Choroid plexus epithelial cell (primary cell): ENCODE measurements at places on chromosomes 1 and 21.

GRCh38 chr21:17925899-17926298, 106.7 kb upstream of the C21orf91 start:
- peak; percentile 68 for DNase-seq

DNA sequence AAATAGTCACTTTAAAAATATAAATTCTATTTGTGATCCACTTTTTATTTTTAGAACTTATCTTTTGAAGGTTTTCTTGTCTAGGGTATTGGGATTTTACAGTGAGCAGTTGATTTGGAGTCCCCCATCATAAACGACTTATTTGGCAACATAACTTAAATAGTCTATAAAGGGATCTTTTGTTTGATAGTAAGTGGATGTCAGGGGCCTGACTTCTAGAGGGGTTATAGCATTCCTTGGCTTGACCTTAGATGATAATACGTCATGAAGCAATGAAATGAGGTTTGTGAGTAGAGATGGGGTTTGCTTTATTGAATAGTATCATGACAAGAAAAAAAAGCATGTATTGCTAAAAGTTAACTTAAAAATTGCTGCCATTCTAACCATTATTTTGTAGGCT, 17.8 kb downstream of the VPS45 start:
- DNase-seq = no peak

DNA sequence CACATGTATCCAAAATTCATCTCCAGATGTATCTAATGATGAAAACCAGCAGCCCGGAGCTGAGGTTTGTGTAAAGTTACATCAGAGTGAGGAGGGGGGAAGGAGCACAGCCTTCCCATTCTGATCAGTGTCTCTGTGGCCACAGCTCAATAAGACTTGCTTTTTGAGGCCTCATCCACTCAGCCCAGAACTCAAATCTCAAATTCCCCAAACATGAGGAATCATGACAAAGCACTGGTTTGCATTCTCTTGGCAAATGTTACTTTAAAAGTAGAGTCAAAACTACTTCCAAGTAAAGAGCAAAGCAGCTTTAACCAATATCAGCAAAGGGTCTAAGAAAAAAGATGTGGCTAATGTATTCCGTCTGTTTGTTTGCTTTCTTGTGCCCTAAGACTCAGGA, 30.9 kb downstream of the CCN1 start:
- peak; percentile 83 for DNase-seq

- DNase-seq = no peak
Measured at GRCh38 chr1:52880206-52880605, 37.6 kb downstream of the ZYG11A start.

DNA sequence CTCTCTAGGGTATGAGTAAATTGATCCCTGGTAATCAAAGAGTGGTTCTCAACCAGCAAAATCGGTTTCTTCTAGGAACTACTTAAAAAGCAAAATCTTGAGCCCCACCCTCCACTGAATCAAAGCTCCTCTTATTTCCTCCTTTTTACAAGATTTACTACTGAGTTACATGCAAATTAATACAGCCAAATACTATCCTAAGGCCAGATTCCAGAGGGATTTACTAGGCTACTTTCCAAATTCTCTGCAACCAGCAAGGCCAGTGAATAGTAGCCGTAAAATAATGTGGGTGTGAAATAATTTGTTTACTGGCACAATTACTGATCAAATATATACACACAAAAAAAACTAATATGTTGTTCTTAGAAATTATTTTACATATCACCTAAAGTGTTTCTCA, 1583.8 kb downstream of the NCAM2 start:
- no peak for DNase-seq

GRCh38 chr21:44949779-44950198, 10.0 kb downstream of the SLX9 start:
- peak; percentile 77 for DNase-seq
